NCI-H1436 (cell line): ENCODE measurements at places on chromosomes 3 and 15.

GRCh38 chr3:39286771-39287170 is 6.9 kb upstream of the CX3CR1 start:
- no peak for DNase-seq

DNA sequence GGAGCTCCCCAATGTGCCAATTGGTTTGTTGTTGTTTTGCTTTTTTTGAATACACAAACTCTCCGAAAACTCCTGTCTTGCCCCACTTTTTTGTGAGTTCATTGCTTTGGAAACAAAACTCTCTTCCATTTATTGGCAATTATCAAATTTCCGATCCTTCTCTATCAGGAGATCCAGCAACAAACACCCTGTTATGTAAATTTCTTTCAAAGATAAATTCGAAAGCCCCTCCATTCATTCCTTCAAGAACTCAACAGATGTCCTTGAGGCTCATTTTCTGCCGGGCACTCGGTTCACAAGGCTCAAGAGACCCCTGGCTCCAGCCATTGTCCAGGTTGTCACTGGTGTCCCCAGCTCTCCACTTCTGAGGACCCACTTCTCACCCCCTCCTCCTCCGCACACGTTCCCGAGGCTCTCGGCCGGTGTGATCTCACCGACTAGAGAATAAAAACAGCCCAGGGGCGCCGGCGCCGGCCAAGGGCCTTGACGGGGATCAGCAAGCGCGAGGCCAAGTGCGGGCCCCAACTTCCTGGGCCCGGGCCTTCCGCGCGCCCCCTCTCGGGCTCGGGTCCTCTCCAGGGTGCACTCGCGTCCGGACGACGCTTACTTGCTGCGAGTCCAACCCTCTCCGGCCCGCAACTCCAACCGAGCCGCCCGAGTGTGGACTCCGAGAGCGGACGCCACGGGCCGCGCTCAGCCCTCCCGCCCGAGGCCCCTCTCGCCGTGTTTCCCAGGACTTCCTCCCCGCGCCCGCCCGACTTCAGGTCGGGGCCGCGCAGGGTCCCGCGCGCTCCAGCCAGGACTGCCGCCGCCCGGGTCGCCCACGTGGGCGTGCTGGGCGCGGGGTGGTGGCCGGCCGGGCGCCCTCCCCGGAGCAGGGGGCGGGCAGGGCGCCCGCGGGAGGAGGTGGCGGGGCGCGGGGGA is 533 bp upstream of the SMAD3 start:
- DNase-seq: no peak

GRCh38 chr3:11932636-11933035 is 71.6 kb upstream of the SYN2 start:
- no peak for DNase-seq

GRCh38 chr15:91917686-91918360 is 64.3 kb downstream of the SLCO3A1 start:
- DNase-seq: no peak

- DNase-seq: peak; percentile 16
Observed at GRCh38 chr3:164352991-164353390, 725.3 kb downstream of the SI start.
